ENCODE measurements at places on chromosomes 6 and 20.

DNA sequence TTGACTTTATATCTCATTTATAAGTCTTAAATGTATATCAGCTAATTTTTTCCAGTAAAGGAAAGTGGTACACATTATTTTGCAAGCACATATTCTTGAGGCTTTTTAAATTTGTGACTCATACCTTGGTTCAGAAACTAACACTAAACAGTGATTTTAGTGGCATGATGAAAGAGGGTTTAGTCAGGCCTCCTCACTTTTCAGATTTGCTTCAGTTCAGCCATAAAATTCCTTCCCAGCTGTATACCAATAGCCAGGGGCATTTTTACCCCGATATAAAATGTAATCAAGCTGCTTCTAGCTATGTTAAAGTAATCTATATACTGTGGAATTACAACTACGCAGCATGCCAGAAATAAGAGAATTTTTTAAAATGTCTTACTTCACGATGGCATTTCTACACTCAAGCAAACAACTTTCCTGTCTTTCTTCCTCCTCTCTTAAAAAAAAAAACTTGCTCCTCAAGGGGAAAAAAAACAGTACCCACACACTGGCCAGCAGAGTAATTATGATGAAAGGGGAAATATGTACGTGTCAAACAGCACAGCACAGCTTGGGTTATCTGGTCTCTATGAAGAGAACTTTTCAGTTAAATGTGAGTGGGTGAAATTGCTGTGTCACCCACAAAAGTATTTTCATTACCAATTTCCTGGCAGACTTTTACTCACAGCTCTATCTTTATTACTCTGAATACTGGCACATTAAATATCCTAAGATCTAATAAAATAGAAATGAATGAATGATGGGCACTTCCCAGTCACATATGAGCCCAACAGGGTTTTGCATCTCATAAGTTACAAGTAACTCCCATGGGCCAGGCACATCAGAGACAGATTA lies 244.8 kb upstream of the TENT5A start:
- DNase-seq, result no peak

- DNase-seq, result no peak
Measured at GRCh38 chr20:41467690-41468089, 101.1 kb upstream of the EMILIN3 start.

- DNase-seq, result no peak
Measured at GRCh38 chr6:137024237-137024990, 20.4 kb downstream of the IL20RA start.

- DNase-seq, result no peak
Measured at GRCh38 chr6:139653111-139653510, 278.7 kb upstream of the CITED2 start.

- DNase-seq, result no peak
Measured at GRCh38 chr6:16043171-16044135, 85.4 kb upstream of the MYLIP start.

All from cortex of kidney (tissue), 1 donor.